ENCODE measurements at places on chromosomes 7 and 10.

DNA sequence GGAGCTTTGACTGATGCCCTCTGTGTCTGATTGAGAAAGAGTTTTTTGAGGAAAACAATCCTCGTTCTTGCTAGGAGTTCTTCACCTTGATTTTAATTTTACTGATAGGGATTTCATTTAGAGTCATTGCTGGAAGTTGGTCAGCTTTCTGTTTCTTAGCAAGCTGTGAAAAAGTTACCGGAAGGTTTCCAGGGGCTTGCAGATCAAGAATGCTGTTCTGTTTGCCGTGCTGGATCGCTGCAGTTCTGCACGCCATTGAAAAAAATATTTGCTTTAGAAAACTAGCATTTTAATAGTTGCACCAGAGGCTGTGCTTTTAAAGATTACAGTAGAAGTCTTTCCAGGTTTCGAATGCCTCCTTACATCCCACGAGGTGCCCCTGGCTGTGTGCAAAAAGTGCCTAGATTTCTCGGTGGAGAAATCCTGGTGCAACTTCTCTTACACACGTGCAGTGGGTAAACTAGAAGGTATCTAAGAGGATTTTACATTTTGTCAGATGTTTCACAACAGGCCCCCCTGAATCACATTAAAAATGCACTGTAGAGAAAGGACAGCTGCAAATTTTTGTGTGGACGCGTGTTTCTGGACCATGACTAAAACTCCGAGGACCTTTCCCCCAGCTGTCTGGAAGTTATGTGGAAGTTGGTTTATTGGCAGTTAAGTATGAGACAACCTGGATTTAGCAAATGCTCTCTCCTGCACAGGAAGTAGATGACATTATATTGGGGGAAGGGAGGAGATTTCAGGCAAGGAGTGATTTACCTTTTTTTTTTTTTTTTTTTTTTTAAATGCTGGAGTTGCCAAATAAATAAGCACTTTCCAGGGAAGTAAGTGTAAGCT is 5.8 kb downstream of the TCF7L2 start:
- DNase-seq = no peak

GRCh38 chr7:137691566-137691965 is 155.2 kb downstream of the DGKI start:
- DNase-seq = no peak

- peak; percentile 42 for DNase-seq
These were observed 24.6 kb upstream of the MKLN1 start for GRCh38 chr7:131302876-131303707.

- DNase-seq = peak; percentile 64
These were observed 276.2 kb downstream of the USP6NL start for GRCh38 chr10:11335167-11335652.

- DNase-seq = peak; percentile 16
These were observed 10.7 kb downstream of the SUV39H2 start for GRCh38 chr10:14889318-14889717.

All from B cell (primary cell).